ENCODE measurements at places on chromosomes 12 and 14.

GRCh38 chr14:93346926-93347721 is at the start of gene COX8C:
COX8C (plus strand) TSS chr14:93347182; CDS start chr14:93347269, 87 bp downstream.
- DNase-seq, result no peak

- DNase-seq, result no peak
These were observed 29.9 kb upstream of the RBM19 start for GRCh38 chr12:113996026-113996425.

GRCh38 chr12:27958675-27959074 is 13.9 kb downstream of the PTHLH start:
- DNase-seq, result no peak

DNA sequence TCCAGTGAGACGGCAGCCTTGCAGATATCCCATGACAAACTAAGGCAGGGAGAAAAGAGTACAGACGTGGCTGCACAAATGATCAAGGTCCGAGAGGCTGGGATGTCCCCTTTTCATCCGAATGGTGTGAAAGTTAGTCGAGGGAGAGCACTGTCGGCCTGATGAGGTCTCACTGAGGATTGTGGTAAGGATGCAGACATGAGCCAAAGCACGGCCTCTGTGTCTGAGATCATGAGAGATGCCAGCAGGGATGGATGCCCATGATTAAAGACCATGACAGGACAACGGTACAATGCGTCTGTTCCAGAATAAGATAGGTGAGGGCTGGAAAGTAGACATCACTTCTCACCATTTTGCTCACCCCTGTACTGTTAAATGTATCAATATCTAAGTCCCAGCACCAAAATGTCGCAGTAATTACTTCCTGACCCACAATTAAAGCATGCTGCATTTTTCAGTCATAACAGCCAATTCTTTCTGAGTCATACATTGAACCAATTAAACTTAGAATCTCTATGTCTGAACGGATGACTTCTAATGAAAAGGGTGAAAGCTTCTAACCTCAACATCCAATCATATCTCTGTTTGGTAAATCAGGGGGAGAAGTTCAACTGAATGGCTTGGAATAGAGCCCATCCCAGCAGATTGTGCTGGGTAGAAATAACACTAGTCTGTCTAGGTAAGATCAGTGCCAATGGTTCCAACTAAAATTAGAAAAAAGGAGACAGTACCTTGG is 249.6 kb upstream of the SOX5 start:
- DNase-seq, result no peak

- DNase-seq, result no peak
These were observed 29.1 kb upstream of the CDKL1 start for GRCh38 chr14:50425816-50426215.

DNA sequence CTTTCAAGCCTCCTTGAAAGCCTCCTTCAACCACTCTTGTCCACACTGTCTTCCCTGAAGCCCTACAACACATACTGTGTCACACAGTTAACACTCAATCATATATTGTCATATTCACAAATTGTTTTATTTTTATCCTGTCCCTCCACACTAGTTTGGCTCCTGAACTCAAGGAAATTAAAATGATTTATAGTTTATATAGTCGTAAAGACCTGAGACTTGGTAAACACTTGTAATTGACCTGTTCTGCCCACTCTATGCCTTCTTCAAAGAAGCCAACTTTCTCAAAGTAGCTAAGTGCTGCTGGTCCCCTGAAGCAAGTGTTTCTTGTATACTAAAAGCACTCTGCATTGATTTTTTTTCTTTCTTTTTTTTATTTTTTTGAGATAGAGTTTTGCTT is 15.6 kb upstream of the NEK9 start:
- no peak for DNase-seq

DNA sequence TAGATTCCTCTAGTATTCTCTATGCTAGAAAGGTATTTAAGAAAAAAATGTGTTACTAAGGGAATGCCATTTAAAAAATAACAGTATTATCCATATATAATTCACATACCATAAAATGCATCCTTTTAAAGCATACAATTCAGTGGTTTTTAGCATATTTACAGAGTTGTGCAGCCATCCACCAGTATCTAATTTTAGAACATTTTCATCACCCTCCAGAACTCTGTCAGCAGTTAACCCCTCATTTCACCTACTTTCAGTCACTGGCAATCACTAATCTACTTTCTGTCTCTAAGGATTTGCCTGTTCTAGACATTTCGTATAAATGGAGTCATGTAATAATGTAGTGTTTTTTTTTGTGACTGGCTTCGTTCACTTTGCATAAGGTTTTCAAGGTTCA is 33.4 kb downstream of the TBC1D15 start:
- no peak for DNase-seq

- DNase-seq, result no peak
These were observed 357 bp downstream of the HOMEZ start for GRCh38 chr14:23285530-23286019.

DNA sequence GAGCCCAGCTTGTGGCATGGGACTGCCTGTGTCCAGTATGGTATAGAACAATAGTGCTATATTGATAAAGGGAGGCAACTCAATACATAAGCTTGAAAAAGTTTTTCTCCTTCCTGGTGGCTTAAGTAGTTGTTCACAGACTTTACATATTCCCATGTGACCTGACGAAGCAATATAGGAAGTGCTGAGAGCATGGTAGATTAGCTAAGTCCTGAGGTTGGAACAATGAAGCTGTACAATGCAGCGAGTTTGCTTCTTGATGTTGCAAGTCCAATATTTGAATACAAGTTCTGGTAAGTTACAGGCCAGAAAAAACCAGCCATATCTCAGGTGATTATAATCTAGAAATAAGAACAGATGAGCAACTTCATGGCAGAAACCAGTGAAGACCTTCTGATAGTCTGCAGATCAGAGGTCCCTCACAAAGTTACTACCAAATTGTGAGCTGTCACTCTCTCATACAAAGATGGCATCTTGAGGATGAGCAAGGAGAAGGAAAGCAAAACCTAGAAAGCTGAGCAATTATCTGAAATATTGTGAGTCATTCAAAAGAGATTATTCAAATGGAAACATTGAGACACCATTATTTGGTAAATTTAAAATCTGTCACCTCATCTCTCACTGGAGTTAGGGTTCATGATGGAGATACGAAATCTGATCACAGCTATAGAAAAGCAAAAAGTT is 72.9 kb upstream of the BTG1 start:
- peak; percentile 62 for DNase-seq

- no peak for DNase-seq
These were observed 36.8 kb downstream of the GOLGA5 start for GRCh38 chr14:92830902-92831301.

- no peak for DNase-seq
These were observed 1.8 kb downstream of the DCN start for GRCh38 chr12:91180582-91181395.

- DNase-seq, result no peak
These were observed 369.7 kb upstream of the SYT1 start for GRCh38 chr12:78494911-78495310.

GRCh38 chr14:72883961-72884360 is 9.9 kb downstream of the DPF3 start:
- no peak for DNase-seq

- no peak for DNase-seq
These were observed 21.8 kb downstream of the SH2B3 start for GRCh38 chr12:111427417-111428074.

GRCh38 chr12:19506497-19506896 is 67.2 kb downstream of the AEBP2 start:
- DNase-seq, result no peak

DNA sequence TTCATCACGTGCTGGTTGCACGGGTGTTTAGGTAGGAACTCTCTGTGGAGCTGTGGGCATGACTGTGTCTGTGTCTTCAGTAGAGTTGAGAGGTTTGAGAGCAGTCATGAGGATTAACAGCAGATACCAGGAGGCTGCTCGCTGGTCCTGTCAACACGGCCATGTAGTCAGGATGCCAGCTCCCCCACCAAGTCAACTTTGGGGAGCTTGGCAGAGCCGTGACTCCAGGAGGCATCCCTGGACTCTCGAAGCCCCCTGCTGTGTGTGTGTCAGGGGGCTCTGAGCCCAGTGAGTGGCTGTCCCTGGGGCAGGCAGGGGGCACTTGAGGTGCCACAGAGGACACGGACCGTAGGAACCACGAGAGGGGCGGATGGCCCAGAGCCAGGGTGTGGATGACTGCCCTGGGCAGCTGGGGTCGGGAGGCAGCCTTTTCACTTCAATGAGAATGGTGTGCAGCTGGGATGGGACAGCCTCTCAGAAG is 7.2 kb upstream of the GPR132 start:
- DNase-seq, result no peak

GRCh38 chr14:85789506-85789905 is 259.6 kb downstream of the FLRT2 start:
- DNase-seq, result no peak

GRCh38 chr12:124750787-124751471 is 112.7 kb downstream of the SCARB1 start:
- DNase-seq, result no peak

- no peak for DNase-seq
These were observed 7.2 kb downstream of the ADAM20 start for GRCh38 chr14:70527501-70528105.

GRCh38 chr12:74595696-74596095 is 58.1 kb downstream of the ATXN7L3B start:
- no peak for DNase-seq

GRCh38 chr14:25431211-25432076 is 381.5 kb upstream of the STXBP6 start:
- DNase-seq, result no peak

GRCh38 chr12:90036637-90037036 is 328.0 kb upstream of the ATP2B1 start:
- DNase-seq, result no peak

GRCh38 chr14:97490521-97491070 is 693.4 kb downstream of the VRK1 start:
- DNase-seq, result no peak

GRCh38 chr14:49451938-49452337 is 134.2 kb downstream of the RPS29 start:
- no peak for DNase-seq

All from CD4-positive, CD25-positive, alpha-beta regulatory T cell (primary cell).